ENCODE measurements at places on chromosomes 2 and 18.

DNA sequence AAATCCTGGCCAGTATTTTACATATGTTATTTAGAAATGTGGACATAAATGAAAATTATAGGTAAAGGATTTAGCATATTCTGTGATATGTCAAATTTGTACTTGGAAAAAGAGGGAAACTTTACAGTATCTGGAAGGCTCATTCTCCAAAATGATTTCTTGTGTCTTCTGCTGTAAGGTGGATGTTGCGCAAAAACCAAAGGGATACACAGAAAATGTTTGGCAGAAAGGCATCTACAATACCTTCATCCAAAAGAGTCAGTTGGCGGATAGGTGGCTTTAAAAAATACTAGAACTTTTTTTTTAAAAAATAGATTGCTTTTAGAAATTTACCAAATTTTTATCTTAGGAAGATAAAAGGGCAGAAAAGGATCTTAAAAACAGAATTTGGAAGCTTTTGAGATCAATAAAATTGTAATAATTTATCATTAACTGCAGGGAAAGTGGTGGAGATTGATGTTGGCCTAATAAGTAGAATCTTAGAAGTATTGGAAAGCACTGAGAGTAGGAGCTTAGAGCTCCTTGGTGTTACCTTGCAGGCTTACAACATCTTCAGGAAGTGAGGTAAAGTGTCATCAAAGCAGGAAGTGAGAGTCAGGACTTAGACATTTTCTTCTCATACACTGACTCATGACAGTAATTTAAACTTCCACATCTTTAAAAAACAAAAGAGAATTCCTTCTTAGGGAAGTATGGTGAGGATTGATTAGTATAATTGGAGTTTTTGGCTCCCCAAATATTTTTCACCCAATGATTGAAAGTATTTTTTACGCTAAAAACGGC is 2.1 kb downstream of the NABP1 start:
- DNase-seq = no peak

DNA sequence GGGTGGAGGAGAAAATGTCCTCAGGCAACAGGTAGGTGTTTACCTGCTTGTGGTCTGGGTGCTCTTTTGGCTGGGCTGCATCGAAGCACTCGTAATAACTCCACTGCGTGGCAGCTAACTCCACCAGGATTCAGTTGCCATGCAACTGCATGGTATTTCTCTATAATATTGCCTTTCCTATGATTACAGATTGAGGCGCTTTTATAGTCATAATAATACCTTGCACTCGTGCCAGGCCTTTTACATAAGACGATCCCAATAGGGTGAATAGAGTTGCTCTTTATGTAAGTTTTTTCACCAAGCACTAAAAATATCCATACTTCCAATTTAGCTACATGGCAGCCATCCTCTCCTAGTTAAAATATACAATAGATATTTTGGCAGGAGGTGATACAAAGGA is 19.7 kb upstream of the NYAP2 start:
- DNase-seq = peak; percentile 71

GRCh38 chr2:191580581-191580980 is 97.4 kb upstream of the NABP1 start:
- DNase-seq = no peak

GRCh38 chr2:8215159-8215863 is 466.5 kb upstream of the ID2 start:
- DNase-seq = no peak

- no peak for DNase-seq
These were observed 193.0 kb downstream of the ACTR3 start for GRCh38 chr2:114082731-114083433.

- no peak for DNase-seq
These were observed 63.2 kb upstream of the TPO start for GRCh38 chr2:1350111-1350510.

- no peak for DNase-seq
These were observed 6.6 kb downstream of the MAPRE2 start for GRCh38 chr18:35047697-35048292.

GRCh38 chr2:11168488-11168887 is 13.2 kb downstream of the SLC66A3 start:
- no peak for DNase-seq

DNA sequence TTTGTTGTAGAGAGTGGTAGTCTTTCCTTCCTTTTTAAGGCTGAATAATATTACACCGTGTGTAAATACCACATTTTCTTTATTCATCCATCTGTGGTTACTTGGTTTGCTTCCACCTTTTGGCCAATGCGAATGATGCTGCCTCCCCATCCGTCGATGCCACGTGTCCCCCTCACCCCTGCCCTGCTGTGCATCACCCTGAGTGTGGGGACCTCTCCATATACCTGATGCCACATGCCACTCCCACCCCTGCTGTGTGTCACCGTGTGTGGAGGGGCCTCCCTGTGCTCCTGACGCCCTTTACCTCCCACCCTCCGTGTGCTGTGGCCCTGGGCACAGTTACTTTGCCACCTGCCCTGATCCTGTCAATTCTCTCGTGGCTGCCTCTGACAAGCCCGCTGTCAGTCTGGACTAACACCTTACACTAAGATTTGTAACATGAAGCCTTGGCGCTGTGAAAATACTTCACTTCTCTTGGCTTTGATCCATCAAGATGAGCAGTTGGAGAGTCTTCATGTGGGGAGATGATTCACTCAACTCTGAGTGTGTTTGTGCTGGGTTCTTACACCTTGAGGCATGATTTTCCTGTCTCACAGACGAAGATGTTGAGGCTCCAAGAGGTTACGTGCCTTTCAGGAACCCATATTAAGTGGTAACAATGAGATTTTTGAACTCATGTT is 234.0 kb downstream of the ZNF407 start:
- no peak for DNase-seq

DNA sequence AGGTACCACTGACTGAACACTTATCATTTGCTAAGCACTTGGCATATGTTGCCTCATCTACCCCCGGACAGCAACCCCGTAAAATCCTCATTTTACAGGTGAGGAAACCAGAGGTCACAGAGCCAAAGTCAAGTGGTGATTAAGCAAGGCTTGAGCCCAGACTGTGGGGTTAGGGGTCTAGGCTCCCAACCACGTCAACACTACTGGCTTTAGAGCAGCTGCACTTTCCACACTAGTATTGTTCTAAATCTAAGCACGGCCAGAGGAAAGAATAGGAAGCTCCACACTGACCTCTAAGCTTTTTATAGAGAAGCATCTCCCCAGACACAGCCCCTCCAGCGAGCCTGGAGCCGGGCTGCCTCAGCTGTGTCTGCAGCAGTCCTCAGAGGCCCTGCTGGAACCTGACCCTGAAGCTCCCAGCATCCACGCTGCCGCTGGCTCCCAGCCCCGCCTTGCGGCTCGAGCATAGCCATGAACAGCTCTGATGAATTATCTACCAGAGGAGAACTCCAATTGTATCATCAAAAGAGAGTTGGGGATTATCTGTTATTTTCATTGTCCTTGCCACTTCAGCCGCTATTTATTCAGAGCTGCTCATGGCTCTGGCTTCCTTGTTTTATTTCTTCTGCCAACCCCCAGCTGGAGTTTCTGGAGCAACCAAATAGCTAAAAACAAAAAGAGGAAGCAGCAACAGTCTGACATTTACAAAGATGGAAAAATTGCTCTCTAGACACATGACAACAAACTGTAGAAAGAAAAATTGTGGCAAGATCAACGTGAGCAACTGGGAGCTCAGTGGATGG is 62.2 kb upstream of the RTN4 start:
- peak; percentile 42 for DNase-seq

GRCh38 chr2:215144106-215144875 is 5.9 kb upstream of the ABCA12 start:
- no peak for DNase-seq

DNA sequence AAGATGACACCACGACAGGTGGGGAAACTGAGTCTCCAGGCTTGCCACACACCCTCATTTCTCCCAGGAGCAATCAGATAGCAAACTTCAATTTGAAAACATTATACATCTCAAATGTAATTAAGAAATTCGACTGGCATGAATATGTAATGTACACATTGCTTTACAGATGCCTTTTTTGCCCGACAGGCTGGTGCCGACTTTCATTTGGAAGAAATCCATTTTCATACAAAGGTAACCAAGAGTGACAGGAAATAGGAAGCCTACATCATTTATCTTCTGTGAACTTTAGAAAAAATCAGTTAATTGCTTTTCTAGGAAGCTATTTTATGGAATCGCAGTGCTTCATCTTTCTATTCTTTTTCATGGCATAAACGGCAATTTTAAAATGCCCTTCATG is 140.3 kb downstream of the AFF3 start:
- no peak for DNase-seq

DNA sequence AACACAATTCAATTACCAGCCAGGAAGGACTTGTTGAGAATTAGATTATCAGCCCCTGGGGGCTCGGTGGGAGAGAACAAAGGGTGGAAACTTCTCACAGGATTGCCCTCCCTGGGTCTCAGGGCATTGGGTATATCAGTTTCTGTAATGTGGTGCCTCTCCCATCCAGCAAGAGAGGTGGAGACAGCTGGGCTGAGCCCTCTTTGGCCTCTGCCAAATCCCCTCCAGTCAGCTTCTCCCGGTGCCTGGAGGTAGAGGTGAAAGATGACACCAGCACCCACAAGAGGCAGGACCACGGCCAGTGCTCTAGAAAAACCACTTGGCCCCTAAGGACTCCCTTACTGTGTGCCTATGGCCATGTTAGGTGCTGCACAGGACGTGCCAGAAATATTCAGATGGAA is 179.7 kb downstream of the HAUS1 start:
- no peak for DNase-seq

DNA sequence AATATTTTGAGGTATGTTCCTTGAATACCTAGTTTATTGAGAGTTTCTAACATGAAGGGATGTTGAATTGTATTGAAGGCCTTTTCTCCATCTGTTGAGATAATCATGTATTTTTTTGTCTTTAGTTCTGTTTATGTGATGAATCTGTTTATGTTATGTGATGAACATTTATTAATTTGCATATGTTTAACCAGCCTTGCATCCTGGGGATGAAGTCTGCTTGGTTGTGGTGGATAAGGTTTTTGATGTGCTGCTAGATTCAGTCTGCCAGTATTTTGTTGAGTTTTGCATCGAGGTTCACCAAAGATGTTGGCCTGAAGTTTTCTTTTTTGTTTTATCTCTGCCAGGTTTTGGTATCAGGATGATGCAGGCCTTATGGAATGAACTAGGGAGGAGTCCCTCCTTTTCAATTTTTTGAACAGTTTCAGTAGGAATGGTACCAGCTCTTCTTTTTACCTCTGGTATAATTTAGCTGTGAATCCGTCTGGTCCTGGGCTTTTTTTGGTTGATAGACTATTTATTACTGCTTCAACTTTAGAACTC is 71.9 kb downstream of the EPC2 start:
- DNase-seq = no peak

DNA sequence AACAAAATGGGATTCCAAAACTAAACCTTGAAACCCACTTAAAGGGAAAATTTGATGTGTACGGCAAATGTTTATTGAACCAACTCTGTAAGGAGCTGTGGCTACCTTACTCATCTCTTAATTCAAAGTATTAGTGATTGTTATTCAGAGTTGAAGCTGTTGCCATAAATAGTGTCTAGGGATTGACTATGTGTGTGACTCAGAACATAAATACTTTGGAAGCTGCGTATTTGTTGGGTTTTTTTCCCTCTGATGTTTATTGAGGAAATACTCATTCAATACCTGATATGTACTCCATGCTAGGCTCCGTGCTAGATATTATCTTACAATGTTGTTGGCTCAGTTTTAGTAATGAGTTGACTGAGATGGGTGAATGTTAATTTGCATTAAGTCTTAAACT is 90.4 kb downstream of the PTRHD1 start:
- no peak for DNase-seq

DNA sequence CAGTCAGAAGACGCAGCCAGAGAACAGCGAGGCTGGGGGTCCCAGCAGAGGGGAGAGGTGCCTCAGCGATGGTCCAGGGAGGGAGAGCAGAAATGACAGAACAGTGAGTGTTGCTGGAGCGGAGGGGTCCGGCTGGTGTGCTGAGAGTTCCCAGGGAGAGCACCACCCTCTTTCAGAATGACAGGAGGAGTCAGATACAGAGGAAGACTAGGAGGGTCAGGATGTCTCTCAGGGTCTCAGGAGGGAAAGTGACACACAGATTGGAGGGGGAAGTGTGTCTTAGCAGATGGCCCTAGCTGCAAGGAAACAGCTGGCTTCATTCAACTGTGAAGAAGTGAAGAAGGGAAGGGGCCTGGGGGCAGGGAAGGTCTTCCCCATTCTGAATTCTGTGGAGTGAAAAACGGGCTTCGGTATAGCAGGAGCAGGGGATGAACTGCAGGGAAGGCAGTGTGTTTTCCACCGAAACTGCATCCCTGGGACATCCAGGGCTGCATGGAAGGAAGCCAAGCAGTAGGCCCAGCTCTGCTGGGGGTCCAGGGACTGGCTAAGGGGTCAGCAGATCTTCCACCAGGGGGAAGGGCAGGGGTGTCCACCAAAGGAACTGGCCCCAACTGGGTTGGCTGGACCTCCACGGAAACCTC is 90.0 kb upstream of the OTOS start:
- no peak for DNase-seq

DNA sequence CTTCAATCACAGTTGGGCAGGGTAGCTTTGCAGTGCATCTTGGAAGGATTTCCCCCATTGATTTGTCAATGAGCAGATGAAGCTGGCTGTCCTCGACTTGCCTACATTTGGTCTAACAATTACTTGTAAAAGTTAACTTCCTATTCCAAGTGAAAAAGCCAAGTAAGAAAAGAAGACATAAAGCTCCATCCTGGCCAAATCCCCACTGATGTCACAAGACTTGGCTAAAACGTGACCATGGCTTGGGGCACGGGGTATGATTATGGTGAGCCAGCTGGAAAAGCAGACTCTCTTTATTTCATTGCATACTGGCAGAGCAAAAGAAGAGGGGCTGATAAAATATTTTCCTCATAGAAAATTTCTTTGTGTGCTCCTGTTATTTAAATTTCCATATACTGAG is 25.4 kb upstream of the PID1 start:
- DNase-seq = no peak

DNA sequence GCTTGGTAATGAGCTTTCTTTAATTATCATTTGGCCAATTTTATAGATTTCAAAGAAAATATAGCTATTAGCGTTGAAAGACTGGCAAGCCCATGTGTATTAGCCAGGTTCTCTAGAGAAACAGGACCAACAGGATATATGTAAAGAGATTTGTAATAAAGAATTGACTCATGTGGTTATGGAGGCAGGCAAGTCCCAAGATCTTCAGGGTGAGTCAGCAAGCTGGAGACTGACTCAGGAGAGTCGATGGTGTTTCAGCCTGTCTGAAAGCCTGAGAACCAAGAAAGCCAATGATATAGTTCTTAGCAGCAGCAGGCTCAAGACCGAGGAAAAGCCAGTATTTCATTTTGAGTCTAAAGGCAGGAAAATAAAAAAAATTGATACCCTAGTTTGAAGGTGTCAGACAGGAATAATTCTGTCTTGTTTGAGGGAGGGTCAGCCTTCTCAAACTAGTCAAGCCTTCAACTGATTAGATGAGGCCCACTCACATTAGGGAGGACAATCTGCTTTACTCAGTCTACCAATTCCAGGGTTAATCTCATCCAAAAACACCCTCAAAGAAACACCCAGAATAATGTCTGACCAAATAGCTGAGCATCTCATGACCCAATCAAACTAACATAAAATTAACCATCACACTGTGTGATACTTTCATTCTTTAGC is 78.3 kb upstream of the CRIM1 start:
- DNase-seq = no peak

- no peak for DNase-seq
These were observed 55.7 kb upstream of the ACKR3 start for GRCh38 chr2:236513956-236514355.
